ENCODE measurements at places on chromosomes 3 and 15.

DNA sequence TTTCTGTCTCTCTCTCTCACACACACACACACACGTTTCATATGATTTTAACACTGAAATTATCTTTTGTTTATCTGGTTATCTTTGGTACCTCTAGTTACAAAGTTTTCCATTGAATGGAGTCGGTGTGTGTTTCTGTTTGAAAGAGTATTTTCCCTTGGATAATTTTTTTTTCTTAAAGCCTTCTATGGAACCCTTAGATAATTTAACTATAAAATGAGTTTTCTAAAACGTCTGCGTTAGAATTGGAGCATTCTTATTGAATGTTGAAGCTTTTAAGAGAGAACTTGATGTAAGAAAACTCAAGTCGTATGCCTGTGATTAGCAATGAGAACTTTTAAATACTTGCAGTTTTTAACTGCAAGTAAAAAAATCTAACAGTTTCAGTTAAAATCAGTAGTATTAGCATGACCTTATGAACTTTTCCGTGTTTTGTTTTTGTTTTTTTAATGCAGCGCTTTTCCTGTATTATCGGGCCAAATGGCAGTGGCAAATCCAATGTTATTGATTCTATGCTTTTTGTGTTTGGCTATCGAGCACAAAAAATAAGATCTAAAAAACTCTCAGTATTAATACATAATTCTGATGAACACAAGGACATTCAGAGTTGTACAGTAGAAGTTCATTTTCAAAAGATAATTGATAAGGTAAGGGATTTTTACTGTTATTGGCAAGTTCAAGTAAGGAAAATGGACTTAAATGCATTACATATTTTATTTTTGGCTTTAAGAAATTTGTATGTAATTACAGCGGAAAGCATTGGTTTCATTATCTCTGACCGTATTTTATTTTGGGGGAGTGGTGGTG lies 3.0 kb downstream of the SMC4 start:
- no peak for DNase-seq

GRCh38 chr15:81012588-81012987 lies 11.9 kb downstream of the TLNRD1 start:
- DNase-seq = no peak

- DNase-seq = peak; percentile 74
Observed at GRCh38 chr3:117622171-117622841, 912.7 kb downstream of the TUSC7 start.

DNA sequence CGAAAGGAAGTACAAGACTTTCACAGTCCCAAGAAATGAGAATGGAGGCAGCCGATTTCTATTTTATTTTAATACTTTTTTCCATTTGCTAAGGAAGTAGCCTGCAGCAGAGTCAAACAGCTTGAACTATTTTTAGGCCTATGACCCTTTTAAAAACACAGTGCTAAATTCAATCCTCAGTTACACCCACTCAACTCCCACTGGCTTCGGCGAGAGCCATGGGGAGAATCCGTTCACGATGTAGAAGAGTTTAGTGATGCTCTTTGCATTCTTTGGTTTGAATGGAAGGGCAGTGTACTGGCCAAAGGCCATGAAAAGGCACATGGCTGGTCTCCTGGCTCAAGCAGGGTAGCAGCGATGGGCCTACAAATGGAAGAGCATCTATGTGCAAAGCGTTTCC lies 343.5 kb downstream of the FOXP1 start:
- DNase-seq = no peak

DNA sequence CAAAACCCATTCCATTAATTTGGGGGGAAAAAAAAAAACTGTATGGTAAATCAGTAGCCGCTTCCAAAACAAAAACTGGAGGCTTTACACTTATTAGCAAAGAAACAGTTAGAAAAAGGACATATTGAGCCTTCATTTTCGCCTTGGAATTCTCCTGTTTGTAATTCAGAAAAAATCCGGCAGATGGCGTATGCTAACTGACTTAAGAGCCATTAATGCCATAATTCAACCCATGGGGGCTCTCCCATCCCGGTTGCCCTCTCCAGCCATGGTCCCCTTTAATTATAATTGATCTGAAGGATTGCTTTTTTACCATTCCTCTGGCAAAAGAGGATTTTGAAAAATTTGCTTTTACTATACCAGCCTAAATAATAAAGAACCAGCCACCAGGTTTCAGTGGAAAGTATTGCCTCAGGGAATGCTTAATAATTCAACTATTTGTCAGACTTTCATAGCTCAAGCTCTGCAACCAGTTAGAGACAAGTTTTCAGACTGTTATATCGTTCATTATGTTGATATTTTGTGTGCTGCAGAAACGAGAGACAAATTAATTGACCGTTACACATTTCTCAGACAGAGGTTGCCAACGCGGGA lies 9.4 kb upstream of the RPL24 start:
- no peak for DNase-seq

- DNase-seq = no peak
Observed at GRCh38 chr15:73660455-73660854, 23.7 kb upstream of the CD276 start.

GRCh38 chr3:18135060-18135814 lies 289.9 kb downstream of the SATB1 start:
- peak; percentile 26 for DNase-seq

DNA sequence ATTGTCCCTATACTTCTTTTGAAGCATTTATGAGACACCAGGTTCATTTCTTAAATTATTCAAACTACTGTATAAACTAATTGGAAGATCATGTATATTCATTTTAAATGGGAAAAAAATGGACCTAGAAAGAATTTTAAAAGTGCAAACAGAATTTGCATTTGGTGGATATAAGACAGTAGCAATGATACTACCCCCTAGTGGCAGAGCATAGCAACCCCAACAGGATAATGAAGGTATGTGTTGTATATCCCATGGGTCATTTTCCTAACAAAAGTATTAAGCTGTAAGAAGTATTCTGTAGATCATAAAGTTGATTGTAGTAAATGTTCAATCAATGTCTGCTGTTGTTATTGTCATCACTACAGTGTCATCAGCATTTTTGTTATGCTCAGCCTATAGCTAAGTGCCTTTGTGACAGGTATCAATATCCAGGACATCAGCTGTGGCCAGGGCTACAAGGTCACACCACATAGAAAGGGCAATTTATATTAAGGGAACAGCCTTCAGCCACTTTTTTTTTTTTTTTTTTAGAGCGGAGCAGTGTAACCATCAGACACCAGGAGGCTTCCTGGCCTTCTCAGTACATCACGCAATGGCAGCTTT lies 175.8 kb downstream of the FOXB1 start:
- peak; percentile 51 for DNase-seq

- no peak for DNase-seq
Observed at GRCh38 chr3:194548346-194549321, 61.8 kb upstream of the ATP13A3 start.

DNA sequence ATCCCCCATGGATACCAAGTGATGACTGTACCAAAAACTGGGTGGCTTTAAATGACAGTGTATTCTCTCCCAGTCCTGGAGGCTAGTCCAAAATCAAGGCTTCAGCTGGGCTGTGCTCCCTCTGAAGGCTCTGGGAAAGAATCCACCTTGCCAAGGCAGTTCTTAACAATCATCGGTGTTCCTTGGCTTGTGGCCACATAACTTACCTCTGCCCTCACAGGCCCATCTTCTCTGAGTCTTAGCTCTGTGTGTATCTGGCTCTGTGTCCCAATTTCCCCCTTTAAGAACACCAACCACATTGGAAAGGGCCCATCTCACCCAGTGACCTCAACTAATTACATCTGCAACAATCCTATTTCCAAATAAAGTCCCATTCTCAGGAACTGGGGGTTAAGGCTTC lies 503.0 kb upstream of the PROK2 start:
- no peak for DNase-seq

DNA sequence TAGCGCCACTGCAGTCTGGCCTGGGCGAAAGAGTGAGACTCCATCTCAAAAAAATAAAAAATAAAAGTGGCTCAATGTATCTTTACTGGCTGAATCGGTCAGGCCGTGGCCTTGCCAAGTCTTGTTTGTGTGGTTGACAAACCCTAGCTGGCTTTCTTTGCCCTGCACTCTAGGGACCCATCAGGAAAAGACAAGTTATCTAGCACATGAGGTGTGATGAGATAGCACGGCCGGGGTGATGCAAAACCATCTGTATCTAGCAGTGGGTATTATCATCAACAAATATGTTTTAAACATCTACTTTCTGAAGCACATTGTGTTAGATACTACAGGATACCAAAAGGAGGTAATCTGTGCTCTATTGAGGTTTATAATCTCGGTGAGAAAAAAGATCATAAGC lies 3.9 kb upstream of the DPP8 start:
- no peak for DNase-seq

- no peak for DNase-seq
Observed at GRCh38 chr15:34647569-34648293, 64.3 kb upstream of the GOLGA8B start.
